WERI-Rb-1 (cell line): ENCODE measurements at places on chromosomes 1 and 21.

DNA sequence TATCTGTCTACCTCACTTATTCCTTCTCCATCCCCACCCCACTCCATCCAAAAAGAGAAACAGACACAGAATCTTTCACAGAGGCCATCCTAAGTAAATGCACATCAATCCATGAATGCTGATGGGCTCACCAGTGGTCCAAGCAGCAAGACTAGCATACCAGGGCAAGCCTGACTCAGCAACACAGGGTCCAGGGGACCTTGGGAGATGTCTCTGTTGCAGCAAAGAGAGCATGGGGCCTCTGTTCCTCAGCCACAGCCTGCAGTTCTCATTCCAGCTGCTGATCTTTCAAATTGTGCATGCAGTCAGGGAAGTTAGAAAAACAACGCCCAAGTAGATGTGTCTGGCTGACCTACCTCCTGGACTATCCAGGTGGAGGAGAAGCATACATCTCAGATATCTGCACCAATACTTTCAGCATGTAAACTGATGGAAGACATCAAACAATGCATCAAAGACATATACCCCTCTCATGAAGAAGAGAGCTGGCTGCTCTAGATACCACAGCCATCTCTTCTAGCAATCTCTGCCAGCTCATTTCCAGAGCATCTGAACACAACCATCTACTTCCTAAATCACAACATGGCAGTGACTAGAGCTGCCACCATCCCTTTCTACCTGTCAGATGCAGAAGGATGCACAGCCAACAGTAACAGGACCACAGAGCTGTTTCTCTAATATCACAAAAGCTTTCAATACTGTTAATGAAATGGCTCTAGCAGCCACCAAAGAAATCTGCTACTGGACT, 54.5 kb downstream of the CD34 start:
- no peak for DNase-seq

DNA sequence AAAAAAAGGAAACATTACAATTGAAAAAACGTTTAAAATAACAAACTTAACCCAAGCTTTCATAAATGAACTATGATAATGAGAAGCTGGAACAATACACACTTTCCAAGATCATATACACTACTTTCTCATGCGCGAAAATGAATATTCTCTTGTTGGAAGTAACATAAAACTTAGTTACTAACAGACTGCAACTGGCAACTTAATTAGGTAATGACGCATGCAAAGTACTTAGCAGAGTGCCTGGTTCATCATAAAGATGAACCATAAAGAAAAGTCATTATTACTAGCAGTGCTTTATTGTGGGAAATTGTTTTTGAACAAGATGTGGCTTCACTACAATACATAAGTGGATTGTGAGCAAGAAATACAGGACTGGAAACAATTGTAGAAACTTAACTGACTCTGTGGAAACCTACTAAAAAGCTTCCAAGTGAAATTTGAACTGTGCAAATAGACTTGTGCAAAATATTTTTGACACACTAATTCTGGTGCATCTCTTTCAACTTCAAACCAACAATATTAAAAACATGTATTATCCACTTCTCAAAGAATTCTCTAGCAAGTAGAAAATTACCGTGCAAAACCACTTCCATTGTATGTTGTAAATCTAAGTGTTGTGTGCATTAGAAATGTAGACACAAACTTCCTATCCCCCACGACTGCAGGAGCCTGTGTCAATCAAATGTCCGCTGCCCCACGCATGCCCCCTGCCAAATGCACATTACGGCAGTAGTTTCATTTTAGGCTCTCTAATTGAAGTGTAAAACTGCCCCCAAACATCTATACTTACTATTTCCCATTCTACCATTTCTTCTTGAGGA, 2.0 kb downstream of the ARHGAP29 start:
- no peak for DNase-seq

- DNase-seq, result no peak
These were observed 11.7 kb upstream of the S100A11 start for GRCh38 chr1:152048416-152049009.

DNA sequence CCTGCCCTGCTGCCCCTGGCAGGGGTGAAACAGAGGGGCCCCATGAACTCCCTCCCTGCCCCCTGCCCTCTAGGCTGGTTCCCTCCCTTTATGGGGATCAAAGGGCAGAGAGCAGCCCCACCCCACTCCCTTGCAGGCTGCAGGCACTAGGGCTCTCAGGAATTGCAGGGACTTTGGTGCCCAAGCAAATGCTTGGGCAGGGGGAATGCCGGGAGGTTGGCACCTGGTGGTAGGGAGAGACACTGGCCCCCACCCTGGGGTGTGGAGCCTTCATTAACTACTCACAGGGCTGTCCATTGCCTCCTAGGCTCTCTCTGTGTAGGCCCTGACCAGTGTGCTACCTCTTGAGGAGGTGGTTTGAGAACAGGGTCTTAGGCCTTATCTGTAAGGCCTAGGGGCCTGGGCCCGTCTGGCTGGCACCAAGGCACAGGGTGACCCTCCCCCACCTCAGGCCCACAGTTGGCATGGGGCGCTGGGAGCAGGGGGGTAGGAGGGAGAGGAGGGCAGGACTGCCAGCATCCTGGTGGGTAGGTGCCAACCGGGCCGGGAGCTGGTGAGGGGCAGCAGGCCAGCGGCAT, 4.7 kb downstream of the ZBTB7B start:
- peak; percentile 32 for DNase-seq

DNA sequence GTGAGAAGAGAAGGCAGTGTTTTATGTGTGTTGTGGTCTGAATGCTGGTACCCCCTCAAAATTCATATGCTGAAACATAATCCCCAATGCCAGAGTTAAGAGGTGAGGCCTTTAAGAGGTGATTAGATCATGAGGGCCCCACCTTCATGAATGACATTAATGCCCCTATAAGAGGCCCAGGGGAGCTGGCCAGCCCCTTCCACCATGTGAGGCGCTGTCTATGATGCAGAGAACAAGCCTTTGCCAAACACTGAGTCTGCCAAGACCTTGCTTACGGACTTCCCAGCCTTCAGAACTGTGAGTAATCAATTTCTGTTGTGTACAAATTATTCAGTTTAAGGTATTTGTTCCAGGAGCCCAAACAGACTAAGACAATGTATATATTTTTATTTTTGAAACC, 20.2 kb downstream of the CAPZB start:
- DNase-seq, result no peak

GRCh38 chr21:45550522-45551210, 8.4 kb upstream of the SLC19A1 start:
- DNase-seq, result no peak

GRCh38 chr21:37762606-37763005, 153.7 kb downstream of the KCNJ6 start:
- no peak for DNase-seq

DNA sequence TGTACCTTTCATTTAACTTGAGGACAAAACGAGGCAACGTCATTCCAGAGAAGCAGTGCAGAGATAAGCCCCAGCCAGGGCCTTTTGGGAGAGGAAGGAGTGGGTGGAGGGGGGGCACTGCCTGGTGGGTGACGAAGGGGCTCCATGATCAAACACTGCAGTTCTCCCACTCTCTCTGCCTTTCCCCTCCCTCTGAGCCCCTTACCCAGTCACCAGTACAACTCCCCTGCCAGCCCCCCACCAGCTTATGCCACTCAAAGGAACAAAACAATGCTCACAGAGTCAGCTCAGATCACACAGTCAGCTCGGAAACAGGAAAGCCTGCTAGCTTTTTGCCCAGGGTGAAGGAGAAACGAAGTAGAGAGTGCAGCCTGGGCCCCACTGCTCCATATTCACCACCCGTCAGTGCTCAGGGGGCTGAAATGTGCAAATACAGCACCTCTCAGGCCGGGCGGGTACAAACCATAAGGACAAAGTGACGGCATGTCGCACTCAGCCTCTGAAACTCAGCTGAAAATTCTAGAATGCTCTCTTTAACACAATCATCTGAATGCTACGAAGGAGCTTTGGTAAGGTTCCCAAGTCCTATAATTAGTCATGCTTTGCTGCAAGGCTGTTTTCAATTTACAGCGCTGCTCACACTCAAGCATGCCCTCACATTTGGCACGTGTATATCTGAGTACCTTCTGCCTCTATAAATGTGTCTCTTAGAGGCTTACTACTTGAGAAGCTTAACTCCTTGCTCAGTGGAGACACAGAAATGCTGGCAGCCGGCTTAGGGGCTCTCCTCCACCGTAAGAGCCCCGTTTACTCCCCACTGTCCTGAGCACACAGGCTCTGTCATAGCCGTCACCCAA, 65.8 kb upstream of the RAB4A start:
- DNase-seq, result peak; percentile 43

DNA sequence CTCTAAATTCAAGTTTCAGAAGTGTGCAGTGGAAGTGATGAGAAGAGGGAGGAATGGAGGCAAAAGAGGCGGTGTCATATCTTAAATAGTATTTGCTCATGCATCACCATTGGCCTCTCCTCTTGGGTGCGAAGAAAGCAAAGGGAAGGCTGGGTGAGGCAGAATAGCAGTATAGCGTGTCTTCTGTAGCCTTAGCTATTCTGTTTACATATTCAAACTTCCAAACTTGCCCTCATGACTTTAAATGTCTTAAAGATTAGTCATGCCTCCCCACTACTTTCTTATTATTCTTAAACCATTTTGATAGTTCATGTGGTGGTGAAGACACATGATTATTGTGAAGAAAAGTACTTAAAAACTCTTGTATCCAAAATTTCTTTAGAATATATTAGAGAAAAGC, 104.6 kb upstream of the TENT5C start:
- no peak for DNase-seq

DNA sequence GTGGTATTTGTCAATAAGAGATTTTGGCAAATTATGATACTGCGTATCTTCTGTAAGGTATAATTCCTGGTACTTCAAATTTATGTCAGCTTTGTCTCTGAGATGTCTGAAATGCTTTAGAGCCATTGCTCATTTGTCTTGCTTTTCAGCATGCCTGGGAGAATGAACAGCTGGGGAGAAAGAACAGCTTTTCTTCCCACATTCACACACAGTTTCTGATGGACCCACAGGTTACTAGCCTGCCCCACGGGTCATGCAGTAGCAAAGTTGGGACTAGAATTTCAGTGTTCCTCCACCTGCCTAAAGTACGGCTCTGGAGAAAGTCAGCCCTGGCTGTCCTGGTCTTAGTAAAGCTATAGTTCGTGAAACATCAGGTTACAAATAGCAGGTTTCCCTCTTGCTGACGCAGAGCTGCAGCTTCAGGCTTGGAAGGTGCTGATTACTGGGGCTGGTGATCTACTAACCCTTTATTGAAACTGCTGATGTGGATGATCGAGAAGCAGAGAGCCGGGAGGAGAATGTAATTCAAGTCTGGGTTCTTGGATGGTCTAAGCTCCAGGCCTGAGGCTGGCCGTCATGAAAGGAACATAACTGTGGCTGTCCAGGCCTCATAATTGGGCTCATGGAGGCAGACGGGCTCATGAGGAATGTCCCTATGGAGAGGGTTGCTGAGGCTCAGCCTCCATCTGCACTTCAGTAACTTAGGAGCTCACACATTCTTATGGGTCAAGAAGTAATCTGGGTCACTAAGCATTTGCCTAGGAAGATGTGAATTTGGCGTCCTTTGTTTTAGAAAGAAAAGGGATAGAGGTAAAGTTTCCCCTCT, 12.4 kb downstream of the GALNT2 start:
- no peak for DNase-seq

DNA sequence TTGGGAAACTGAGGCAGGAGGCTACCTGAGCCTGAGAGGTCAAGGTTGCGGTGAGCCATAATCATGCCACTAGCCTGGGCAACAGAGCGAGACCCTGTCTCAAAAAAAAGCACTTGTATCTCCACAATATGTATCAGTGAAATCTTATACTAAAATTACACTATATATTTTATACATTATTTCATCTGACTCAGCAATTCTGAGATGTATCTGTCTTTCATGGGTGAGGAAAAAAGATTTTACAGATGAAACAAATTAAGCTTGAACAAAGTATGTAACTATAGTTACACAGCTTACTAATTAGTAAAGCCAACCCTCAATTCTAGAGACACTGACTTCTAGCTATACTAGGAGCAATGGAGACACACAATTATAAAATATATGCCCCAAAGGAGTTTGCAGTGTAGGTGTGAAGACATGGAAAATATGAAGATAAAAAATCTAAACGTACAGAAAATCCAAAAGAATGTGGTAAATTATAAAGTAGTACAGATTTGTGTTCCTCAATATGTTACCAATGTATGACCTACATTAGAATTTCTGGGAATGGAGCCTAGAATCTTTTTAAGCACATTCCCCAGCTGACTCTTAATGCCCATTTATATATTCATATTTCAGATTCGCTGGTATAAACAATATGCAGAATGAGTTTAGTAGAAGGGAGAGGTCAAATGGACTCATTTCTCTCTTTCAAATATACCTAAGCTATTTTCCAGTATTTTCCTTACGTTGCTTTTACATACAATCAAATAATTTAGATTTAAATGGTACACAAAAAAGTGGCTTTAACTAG, 14.6 kb downstream of the GTF2B start:
- no peak for DNase-seq

DNA sequence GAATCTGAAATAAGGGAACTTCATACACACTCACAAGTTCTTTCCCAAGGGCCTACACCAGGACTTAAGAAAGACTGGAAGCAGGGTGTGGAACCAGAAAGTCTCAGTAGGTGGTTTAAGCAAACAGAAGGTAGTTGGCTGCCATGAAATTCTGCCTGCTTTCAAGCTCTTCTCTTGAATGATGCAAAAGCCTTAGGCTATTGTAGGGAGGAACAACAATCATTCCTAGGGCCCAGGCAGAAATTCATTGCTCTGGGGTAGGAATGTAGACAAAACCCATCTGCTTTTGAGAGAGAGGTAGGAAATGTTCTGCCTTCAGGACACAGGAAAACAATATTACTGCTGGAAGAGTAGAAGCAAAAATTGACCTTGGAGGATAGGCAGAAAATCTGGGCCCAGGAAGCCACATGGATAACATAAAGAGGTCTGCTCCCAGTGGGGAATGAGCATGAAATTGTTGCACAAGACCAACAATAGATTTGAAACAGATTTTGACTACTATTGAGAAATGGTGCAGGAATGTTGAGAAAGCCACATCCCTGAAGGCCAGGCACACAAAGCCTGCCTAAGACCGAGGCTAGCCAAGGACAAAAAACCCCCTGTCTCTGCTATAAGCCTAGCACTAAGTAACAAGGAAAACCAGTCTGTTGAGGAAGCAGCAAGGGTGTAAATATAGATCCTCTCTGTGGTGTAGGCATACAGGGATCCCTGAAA, 22.7 kb upstream of the SFT2D2 start:
- DNase-seq, result no peak

- DNase-seq, result no peak
These were observed 23.2 kb downstream of the TCEA3 start for GRCh38 chr1:23401313-23401712.

DNA sequence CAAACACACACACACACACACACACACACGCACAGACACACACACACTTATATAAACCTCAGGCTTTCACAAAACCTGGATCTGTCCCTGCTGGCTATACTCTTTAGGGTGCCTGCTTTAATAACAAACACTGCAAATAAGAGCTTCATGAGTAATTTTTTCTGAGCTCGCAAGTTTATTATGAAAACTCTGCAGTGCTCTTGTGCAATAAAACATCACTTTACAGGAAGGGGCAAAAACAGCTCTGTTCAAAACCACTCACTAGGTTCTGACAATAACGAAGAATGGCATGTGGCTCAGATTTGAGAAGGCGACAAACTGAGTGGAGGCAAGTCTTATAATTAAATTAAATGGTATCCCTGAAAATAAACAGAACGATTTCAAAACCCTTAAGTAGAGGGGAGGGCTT, 42.6 kb upstream of the CTPS1 start:
- DNase-seq, result no peak

GRCh38 chr1:54980046-54980527, 341 bp upstream of the TMEM61 start:
- DNase-seq, result no peak

- no peak for DNase-seq
These were observed 40.6 kb downstream of the TYW3 start for GRCh38 chr1:74773582-74773981.

- DNase-seq, result no peak
These were observed 15.3 kb upstream of the AGPAT3 start for GRCh38 chr21:43849532-43850299.
